ENCODE measurements at places on chromosomes 5 and 9.
A peak's percentile ranks its signal among the peaks of the same experiment; 100 is the strongest.

GRCh38 chr5:172828911-172829431 lies 5.1 kb upstream of the ERGIC1 start:
- no peak for DNase-seq

- DNase-seq, result no peak
These were observed 83.0 kb upstream of the IFNK start for GRCh38 chr9:27440888-27441740.

- DNase-seq, result no peak
These were observed 490.8 kb downstream of the TLE4 start for GRCh38 chr9:80062567-80062966.

DNA sequence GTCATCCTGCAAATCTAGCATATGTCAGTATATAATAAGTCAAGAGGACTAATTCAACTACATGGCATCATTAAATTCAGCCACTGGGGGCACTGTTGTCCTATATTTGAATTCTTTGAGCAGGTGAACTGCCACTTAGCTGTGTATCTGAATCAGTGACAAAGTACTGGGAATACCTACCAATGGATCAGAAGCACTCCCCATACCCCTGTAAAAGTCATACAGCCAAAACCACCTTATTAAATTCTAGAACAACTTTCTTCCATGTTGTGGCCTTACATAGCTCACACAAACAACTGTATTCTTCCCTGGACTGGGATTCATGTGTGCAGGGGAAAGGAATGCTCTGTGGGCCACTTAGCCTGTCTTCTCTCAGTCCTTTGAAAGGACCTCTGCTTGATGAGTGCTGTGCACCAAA lies 57.4 kb upstream of the PLPP6 start:
- peak; percentile 53 for DNase-seq

DNA sequence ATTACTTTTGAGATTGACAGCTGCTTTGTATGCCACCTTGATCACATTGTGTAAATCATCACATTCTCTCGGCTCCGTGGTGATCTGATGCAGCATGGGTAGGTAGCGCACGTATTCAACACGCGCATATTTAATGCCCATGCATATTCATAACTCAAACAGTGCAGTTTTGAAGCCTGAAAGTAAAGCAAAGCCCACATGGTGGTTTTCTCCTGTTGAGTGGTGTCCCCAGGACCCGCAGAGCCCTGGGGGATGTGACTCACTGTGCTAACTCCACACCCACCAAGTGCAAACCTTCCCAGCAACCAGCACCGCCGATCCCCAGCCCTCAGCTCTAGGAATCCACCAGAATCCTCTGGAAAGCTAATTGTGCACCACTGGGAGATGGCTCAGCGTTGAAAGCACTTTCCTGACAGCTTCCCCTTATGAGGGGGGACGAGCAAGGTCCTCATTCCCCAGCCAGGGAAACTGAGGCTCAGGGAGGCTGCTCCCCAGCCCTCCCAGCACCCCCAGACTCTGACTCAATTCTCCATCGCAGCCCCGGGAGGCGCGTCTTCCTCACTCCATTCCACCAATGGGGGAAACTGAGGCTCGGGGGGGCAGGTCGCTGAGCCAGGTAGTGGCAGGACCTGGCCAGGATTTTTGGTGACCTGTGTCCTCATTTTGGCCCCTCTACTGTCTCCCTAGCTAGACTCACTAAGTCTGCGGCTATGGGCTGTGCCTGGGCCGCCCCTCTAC lies 46.4 kb downstream of the SARDH start:
- DNase-seq, result no peak

- no peak for DNase-seq
These were observed 656.8 kb downstream of the IRX1 start for GRCh38 chr5:4252385-4252784.

GRCh38 chr5:57002959-57003485 lies 51.1 kb upstream of the MIER3 start:
- no peak for DNase-seq

- DNase-seq, result no peak
These were observed 1046.2 kb upstream of the DMAC1 start for GRCh38 chr9:8845808-8846207.

- DNase-seq, result no peak
These were observed 497.1 kb downstream of the ARHGEF28 start for GRCh38 chr5:74122979-74123590.

- no peak for DNase-seq
These were observed 103.5 kb upstream of the C5orf63 start for GRCh38 chr5:127176769-127177168.

DNA sequence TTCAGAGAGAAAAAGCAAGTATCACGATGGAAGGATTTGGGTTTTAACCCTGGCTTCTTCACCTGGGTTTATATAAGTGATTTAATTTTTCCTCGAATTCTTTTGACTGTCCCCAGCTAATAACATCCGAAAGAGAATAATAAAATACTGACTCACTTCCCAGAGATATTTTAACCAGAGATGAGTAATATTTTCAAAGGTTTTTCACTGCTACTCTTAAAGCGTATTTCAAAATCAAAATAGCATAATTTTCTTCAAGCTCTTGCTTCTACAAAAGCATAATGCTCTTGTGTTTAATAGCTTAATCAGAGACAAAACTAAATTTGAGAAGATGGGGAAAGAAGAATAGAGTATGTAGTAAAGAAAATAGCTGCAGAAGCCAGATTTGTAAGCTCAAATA lies 215.2 kb upstream of the PTGER4 start:
- DNase-seq, result no peak

DNA sequence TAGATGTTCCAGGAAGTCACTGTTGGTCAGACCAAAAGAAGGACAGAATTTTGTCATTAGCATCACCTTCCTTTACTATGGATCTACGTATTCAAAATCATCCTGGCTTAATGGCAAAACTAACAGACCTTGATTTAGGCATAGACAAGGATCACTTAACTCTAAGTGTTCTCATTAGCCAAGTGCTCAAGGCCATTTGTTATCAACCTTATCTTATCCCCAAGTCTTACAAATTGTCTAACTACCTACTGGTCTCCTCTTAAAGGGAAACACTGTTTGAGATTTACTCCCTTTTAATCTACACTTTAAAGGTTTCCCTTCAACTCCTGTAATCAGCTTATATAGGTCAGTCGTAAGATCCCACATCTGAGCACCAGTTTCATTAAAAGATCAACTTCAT lies 1197.5 kb upstream of the C9orf72 start:
- DNase-seq, result no peak

- DNase-seq, result no peak
These were observed 251.1 kb downstream of the BNC2 start for GRCh38 chr9:16619402-16619801.

GRCh38 chr9:127858041-127858512 lies 3.6 kb upstream of the ENG start:
- DNase-seq, result no peak

GRCh38 chr5:110751902-110752762 lies 13.3 kb downstream of the SLC25A46 start:
- DNase-seq, result peak; percentile 45

GRCh38 chr9:15101095-15101494 lies 190.9 kb upstream of the FREM1 start:
- DNase-seq, result no peak

DNA sequence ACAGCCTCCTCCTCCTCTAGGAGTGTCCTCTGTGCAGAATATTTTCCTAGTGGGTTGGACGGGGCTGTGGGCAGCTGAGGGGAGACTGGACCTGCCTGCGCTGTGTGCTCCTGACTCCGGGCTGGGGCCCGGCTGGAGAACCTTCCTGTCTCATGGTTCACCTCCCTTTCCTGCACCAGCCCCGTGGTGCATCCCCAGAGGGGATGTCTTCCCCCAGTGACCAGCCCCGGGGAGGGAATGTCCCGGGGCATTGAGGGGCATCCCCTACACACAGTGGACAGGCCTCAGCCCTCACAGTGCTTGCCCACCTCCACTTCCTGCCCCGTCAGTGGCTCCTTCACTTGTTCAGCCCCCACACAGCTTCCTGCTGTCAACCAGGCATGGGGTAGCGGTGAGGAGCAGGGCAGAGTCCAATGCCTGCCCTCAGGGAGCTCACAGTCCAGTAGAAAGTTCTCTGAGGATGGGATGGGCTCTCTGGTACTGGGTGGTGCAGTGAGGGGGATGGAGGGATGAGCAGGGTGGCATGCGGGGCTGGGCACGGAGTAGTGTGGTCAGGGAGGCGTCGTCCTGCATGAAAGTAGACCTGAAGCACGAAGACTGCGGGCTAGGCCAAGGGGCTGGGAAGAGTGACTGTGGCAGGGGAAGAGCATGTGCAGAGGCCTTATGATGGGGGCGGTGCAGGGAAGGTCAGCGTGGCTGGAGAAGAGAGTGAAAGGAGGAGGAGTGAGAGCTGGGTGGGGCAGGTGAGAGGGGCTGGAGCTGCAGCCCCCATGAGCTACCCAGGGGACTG lies 52.1 kb upstream of the PITX1 start:
- DNase-seq, result no peak

GRCh38 chr5:135662061-135662481 lies 83.3 kb upstream of the CXCL14 start:
- no peak for DNase-seq

DNA sequence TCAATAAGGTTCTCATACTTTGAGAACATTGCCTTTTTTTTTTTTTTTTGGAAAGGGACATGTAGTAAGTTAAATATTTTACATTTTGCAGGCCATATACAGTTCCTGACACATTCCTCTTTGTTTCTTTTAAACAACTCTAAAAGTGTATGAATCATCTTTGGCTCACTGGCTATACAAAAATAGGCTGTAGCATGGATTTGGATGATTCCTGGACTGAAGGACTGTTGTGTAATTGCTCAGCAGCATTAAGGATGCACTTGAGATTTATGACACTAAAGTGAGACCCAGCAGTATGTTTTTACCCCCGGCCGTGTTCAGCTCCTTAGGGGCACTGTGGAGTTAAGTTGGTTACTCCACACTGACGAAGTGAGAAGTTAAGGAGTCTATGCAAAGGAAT lies 41.3 kb downstream of the VPS13A start:
- no peak for DNase-seq

GRCh38 chr5:127260686-127261085 lies 29.9 kb upstream of the MEGF10 start:
- DNase-seq, result no peak

- DNase-seq, result no peak
These were observed 3.0 kb upstream of the ETF1 start for GRCh38 chr5:138545919-138546562.

GRCh38 chr9:135506327-135507103 lies 6.0 kb downstream of the MRPS2 start:
- DNase-seq, result no peak

GRCh38 chr9:69380811-69381210 lies 55.8 kb downstream of the ENTREP1 start:
- no peak for DNase-seq

- DNase-seq, result no peak
These were observed 92.2 kb downstream of the KLF4 start for GRCh38 chr9:107397076-107398044.

- no peak for DNase-seq
These were observed 724 bp downstream of the SGTB start for GRCh38 chr5:65721050-65721719.

- no peak for DNase-seq
These were observed 479.4 kb downstream of the DMAC1 start for GRCh38 chr9:7320139-7320538.

GRCh38 chr9:134825025-134825424 lies 55.6 kb upstream of the FCN2 start:
- DNase-seq, result no peak

DNA sequence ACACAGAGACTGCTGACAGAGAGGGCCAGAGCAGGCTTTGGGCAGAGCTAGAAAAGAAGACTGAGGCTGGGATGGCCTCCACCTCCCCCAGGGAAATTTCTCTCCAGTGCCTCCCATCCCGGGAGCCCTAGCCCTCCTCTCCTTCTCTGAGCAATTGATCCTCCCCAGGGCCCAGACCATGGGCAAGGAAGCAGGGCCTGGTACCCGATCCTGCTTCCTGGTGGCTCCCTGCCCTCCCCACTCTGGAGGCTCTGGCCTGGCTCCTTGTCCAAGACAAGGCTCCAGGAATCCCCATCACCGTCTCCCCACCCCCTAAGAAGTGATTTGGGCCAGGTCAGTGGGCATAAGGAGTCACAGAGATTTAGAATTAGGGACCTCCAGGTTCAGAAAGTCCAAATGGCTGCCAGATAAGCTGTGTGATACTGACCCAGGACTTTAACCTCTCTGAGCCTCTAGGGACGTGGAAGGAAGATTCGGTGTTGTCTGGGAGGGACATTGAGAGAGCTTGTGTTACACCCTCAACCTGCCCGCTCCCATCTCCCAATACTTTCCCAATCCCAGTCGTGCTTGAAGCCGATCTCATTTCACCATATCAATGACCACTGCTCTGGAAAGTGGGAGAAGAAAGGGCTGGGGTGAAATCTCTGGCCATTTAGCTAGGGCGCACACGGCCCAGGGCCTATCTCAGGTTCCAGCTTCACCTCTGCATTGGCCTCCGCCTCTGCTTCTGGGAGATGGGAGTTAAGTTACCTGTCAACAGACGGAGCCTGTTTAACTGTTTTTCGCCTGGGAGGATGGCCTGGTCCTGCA lies 25.8 kb upstream of the KIF12 start:
- DNase-seq, result no peak

GRCh38 chr9:134575103-134575900 lies 66.3 kb upstream of the COL5A1 start:
- no peak for DNase-seq

DNA sequence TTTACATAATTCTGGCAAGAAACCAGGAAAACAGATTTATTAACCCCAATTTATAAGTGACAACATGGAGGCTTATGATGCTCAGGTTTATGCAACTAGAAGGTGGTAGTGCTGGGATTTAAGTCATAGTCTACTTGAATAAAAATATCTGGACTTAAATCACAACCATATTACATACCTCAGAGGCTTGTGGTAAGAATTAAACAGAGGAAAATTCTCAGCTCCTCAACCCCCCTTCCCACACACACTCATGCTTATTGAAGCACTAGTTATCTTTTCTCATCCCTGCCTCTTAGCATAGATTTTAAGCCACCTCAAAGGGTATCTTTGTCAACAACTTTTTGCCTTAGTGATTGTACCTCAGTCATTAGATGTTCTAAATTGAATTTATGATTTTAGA lies 731.0 kb downstream of the PRELID2 start:
- no peak for DNase-seq

- no peak for DNase-seq
These were observed 28.7 kb upstream of the UBAC1 start for GRCh38 chr9:135989722-135990467.

DNA sequence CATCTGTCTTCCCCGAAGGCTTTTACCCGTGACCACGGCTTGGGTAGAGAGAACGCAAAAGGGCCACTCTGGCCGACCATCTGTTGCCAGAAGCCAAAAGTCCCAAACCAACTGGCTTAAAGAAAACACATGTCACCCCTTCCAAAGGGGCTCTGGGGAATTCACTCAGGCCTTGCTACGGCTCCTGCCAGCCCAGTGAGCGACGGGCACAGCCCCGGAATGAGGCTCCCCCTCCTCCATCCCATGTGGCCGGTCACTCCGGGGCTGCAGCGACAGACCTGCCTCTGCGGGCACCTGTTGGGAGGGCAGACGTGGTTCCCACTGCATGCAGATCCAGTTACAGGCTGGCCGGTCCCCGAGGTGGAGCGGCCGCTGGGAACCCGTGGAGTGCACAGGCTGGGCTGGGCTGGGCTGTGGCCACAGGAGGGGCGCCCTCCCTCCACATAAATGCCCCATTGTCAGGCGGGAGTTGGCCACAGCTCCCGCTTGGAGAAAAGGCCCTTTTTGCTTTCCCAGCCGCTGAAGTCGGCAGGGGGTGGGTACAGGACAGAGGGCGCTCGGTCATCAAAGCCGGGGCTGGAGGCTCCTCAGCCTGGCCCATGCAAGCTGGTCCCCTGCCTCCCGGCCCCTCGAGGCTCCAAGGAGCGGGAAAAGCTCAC lies 19.9 kb downstream of the NOTCH1 start:
- DNase-seq, result no peak
